Stimulated activated CD8-positive, alpha-beta memory T cell treated with anti-CD3 and anti-CD28 coated beads, Interleukin-7, amount 100 ng/mL, for 24 hours (primary cell): ENCODE measurements at places on chromosomes 1 and 21.

DNA sequence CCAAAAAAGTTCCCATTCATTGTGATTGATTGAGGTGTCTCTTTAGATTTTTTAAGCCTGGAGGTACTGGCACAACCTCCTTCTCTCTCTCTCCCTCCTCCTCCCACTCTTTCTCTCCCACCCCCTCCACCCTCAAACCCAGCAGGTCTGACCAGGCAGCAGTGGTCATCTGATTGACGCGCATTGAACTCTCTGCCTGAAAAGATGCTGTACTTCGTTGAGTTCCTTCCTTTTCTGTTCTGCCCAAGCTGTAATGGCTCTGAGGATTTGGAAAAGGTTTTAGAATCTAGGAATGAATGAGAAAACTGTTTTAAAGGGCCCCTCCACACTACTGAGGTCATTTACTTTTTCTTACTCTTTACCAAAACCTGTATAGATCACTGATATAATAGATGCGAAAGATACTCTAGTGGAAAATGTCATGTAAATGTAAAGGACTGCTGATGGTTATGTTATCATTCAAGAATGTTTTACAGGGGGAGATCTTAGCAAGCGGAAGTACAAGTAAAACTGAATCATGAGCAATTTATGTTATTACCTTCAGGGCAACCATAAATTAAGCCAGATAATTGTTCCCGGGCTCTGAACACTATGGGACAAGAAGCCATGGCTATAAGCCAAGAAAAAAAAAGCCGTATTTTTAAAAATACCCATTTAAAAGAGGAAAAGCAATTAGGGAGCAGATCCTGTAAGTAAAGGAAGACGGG, 25.2 kb upstream of the DYRK1A start:
- no peak for DNase-seq

GRCh38 chr1:172582889-172583288, 49.9 kb downstream of the SUCO start:
- no peak for DNase-seq

DNA sequence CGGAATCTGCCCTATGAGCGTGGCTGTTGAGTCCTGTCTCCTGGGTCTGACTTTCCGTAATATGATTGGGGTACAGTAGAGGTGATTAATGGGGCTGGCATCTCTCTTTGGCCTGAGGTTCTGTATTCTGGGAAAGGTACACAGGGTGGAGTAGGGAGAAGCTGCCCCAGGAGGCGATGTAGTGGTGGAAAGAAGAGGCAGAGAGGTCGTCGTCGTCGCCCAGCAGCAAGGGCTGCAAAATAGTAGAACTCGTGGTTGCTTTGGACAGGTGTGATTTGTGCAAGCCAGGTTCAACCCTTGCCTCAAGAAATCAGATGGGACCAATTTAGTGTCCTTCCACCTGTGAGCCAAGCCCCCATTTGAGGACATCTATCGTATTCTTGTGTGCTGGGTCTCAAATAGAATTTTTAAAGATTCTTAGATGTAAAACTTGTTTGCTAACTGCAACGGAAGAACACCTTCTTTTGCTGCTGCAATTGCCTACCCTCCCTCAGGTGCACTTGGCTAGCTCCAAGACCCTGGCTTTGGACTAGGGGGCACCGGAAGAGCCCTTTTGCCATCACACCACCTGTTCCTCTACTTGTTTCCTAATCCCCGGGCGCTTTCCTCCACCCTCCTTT, 1.3 kb upstream of the HMGN2 start:
- DNase-seq, result no peak

- no peak for DNase-seq
These were observed 261.3 kb upstream of the CHRM3 start for GRCh38 chr1:239125027-239125426.

DNA sequence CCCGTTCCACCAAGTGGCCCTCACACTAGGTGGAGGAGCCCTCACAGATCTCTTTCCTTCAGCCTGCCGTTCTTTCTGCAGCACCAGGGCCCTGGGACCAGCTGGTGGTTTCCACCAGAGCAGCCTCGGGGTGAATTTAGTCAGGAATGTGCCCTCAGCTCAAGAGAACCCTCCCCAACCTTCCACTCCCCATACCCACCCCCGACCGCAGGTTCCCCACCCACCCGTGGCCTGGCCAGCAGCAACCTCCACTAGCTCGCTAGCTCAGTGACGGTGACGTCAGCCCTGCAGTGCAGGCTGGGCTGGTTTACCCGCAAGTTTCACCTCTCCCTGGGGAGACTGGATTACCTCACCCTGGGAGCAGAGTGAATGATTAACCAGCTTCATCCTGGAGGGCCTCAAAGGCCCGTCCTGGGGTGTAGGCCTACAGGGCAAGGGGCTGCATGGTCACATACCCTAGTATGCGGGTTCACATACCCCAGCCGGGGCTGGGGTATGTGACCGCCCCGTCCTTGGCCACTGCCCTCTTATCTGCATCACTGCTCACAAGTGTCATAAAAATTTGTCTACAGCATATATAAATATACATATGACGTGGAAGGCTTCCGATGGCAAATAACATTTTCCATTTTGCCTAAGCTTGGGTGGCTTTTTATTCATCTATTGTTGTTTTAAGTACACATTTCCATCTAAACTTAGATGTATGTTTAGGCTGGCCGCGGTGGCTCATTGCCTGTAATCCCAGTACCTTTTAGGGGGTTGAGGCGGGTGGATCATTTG, 24.5 kb downstream of the ELF3 start:
- DNase-seq, result no peak

DNA sequence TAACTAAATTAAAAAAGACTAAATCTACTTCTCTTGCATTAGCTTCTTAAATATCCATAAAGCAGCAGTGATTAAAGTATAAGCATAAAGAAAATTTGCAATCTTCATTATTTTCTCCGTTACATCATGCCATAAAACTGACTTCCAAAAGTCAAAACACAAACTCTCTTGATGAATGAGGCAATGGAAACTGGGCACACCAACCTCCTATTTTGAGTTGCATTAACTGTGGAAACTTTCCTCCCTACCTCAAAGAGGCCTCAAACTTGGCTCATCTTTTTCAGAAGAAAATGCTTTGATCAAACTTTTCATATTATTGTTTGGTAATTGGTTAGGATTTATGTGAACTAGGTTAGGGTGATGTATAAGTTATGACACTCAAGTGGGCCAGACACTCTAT, 4.1 kb upstream of the BTG3 start:
- no peak for DNase-seq

DNA sequence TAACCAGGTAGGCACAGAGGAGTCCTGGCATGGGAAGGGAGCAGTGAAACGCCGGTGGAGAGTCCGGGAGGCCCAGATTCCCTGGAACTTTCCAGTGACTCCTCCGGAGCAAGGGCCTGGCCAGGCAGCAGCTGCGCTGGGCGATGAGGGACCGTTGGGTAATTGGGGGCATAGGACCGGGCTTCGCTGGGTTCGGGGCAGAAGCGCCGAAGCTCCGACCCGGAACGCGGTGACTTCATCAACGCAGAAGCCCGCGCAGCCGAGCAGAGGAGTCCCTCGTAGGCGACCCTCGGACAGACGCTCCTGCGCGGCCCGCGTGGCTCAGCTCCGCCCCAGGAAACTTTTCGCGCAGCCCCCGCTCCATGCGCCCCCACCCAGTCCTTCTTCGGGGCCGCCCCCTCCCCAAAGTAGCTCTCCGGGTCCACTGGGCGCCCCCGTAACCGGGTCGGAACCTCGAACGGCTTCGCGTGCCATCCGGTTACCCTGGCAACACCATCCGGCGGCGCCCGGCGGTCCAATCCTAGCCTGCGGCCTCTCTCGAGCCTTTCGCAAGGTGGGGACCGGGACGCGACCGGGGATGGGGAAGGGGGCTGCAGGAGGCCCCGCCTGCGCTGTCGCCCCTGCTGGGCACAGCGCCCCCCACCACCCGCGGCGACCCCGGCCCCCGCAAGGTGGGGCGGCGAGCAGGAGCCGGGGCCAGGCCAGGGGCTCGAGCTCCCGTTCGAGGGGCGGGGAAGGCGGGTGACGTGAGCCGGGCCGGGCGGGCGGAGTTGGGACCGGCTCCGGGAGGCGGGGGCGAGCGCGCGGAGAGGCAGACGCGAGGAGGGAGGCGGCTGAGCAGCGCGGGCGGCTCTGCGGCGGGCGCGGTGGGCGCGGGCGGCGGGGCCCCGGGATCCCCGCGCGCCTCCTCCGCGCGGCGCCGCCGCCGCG, at the start of gene AJAP1:
Gene AJAP1 (plus strand): TSS at position 814 of the 930 bp plus-strand sequence. CDS start 817 bp downstream, outside the sequence.
- DNase-seq, result no peak

DNA sequence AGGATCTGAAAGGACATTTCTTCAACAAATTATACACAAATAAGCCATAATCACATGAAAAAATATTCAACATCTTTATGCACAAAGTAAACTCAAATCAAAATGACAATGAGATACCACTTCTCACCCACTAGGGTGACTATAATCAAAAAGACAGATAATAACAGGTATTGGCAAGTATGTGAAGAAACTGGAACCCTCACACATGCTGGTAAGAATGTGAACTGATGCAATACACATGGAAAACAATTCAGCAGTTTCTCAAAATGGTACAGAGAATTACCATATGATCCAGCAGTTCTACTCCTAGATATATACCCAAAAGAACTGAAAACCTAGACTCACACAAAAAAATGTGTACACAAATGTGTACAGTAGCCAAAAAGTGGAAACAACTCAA, 62.5 kb downstream of the CHD5 start:
- DNase-seq, result no peak

- no peak for DNase-seq
These were observed 60.8 kb downstream of the SLC37A1 start for GRCh38 chr21:42574234-42575027.

GRCh38 chr1:13759072-13759471, 59.1 kb downstream of the PRDM2 start:
- no peak for DNase-seq

DNA sequence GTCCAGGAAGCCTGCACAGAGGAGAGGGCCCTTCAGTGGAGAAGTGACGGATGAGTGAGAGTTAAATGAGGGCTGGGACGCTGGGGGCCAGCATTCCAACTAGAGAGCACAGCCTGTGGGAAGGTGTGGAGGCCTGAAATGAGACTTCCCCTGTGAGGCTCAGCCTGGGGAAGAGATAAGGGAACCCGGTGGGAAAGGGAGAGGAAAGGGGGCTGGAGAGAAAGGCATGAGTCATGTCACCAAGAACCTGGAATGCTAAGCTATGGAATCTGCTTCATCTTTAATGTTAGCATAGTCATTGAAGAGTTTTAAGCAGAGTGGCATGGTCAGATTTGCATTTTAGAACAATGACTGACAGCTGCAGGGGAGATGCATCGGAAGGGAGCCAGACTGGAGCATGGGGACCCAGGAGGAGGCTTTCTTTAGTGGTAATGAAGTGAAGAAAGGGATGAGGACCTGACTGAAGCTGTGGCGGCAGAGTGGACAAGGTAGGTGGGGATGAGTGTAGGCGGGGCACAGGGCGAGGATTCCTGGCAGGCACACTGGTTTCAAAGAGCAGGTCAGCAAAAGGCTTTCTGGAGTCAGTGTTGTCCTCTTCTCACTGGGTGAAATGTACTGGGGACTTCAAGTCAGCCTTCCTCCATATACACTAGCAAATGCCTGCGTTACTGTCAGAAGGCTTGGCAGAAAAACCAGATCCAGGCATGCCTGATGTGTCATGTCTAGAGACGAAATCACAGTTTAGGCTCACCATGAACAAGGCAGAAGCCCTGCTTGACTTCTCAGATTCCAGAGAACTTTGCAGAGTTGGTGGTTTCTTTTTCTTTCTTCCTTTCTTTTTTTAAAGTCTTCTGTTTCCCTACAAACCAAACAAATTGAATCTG, 8.0 kb downstream of the RGL1 start:
- no peak for DNase-seq

GRCh38 chr1:181110013-181110412, 21.5 kb downstream of the IER5 start:
- no peak for DNase-seq

- DNase-seq, result no peak
These were observed 8.7 kb upstream of the ADCY10 start for GRCh38 chr1:167922611-167923074.

DNA sequence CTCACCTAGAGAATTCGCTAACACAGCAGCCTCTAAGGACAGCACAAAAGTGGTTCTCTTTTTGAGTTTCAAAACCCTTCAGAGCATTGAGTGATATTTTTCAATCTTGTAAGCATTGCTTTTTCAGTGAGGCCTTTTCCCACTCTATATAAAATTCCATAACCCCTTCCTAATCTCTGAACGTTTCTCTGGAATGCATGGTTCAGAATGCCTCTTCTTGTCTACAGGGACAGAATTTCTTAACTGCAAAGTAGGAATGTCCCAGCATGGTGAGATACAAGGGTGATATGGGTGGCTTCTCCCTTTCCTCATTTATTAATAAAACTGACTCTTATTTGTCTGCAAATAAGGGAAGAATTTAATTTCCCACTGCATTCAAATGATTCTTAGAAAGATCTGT, 377.9 kb downstream of the LTN1 start:
- DNase-seq, result no peak

- no peak for DNase-seq
These were observed 242.3 kb downstream of the PBX1 start for GRCh38 chr1:164801246-164801731.

GRCh38 chr1:46421739-46422138, 27.6 kb downstream of the FAAH start:
- DNase-seq, result no peak

GRCh38 chr21:45202889-45203288, 84.8 kb downstream of the POFUT2 start:
- DNase-seq, result no peak

DNA sequence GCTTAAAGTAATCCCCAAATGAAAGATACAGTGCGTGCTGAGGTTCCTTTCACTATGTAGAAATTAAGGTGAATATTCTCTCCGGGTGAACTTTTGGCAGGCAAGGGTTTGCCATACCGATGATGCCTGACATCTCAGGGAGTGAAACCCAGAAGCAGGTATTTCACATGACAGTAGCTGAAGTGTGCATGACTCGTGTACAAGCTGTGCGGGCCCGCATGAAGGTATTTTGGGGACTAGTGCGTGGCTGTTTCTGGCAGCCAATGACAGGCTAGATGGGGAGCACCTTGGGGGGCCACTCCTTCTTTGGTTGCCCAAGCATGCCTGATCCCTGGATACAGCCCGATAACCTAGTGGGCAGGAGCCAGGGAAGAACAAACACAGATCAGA, 569.0 kb downstream of the SMYD3 start:
- no peak for DNase-seq

DNA sequence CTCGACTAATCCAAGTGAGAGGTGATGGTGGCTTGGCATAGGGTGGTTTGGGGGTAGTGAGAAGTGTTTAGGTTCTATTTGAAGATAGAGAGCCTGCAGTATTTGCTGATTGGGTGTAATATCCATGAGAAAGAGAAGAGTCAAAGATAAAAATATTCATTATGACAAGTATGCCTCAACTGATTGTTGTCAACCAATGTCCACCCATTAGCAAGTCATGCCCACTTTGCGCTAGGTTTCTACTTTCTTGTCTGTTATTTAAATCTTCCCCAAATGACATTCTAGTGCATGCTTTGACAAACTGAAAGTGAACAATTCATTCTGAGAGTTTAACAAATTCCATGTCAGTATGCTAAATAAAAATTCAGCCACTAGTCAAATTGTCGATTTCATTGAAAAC, 3.8 kb upstream of the XCL1 start:
- DNase-seq, result no peak

- no peak for DNase-seq
These were observed 51.6 kb downstream of the ZNF644 start for GRCh38 chr1:90970208-90970607.
